NB4 (cell line): ENCODE measurements at places on chromosomes 6 and 20.

- DNase-seq, result no peak
Measured at GRCh38 chr6:147042679-147043078, 161.5 kb upstream of the STXBP5 start.

- DNase-seq, result no peak
Measured at GRCh38 chr6:86973088-86973487, 35.8 kb downstream of the HTR1E start.

GRCh38 chr6:24646771-24647170 lies 780 bp upstream of the KIAA0319 start:
- no peak for DNase-seq

DNA sequence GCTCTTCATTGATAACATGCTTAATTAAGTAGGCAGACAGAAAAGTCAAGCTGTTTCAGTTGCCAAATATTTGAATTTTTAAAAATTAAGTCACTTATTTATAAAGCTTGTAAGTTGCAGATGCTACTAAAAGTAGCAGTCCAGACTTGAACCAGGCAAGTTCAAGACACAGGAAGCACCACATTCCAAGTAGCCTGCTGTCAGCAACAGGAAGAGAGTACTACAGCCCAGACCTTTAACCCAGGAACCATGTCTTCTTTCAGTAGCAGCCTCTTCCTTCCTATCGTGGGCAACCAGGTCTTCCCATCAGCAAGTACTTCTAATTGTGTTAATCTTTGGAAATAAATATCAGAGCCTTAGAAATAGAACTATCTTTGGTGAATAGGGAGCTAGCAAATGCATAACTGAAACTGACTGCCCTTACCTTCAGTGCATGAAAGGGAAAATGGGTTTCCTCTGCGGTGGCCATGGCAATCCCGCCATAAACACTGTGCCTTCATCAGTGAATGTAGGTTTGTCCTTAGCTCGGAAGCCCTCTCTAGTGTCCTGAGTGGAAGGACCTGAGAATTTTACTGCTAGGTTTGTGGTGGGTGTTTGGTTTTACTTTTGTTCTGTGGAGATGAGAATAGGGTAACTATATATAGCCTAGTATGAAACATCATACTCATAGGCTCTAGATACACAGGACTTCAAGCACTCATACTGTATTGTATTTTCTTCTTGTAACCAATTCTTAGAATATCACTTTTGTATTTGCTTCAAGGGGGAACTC lies 95.6 kb downstream of the SYCP2 start:
- no peak for DNase-seq

DNA sequence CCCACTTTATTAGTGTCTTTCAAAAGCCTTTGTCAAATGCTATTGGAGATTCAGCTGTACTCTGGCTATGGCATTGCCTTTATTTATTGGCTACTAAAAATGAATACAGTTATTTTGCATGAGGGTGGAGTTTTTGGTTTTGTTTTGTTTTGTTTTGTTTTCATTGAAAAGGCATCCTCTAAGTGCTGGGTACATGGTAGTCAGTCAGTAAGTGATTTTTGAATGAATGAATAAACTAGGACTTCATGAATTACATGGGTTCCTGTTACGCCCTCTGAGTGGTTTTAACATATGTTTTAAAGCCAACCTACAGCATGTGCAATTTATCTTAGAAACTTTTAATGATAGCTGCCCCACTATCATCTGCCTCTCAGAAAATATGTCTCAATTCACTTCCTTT lies 38.9 kb upstream of the ENPP1 start:
- no peak for DNase-seq

DNA sequence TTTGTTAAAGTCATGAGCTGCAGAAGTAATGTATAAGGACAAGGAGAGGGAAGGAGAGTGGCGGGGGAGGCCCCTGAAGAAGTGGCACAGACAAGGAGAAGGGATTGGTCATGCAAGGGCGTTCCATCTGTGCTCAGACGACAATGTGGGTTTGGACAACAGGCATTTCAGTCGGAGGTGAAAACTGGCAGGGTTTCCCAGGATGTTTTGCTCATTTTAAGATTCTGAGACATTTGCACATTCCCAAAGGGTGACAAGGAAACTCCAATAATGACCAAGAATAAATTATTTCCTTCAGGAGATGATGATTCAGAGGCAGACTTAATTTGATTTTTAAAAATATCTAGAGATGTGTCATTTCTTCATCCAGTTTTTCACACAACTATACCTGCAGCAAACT lies 181.8 kb downstream of the HIVEP2 start:
- DNase-seq, result no peak

GRCh38 chr6:153043719-153044118 lies 41.2 kb upstream of the MTRF1L start:
- DNase-seq, result no peak

DNA sequence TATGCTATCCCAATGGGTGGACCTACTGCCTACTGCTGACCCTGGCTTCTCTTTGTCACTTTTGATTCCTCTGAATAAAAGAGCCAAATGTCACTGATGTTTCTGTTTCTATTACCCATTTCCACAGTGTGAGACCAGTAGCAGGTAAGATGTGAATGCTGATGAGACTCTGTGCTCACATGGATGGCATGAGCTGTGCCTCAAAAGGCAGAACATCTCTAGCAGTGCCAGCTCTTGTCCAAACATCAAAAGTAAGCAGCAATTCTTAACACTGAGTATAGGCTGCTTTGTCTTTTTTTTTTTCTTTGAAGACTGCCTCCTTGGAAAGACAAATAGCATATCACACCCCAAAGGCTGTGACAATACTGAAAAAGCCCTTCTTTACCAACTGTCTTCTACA lies 459.2 kb upstream of the RUNX2 start:
- no peak for DNase-seq

DNA sequence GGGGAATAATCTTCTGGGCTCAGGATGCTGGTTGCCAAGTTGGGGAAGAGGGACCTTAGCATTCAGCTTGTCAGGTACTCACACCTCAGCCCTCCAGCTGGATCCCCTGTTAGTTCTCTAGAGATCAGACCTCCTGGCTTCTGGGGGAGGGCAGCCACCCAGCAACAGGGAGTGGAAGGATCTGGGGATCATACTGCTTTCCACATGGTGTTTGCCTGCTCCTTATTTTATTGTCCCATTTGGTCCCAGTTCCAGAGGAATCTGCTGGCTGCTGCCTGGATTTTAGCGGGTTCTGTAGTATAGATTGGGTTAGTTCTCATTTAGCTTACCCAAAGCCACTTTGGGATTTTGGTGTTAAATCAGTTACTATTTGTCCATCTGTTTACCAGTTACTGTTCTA lies 29.3 kb downstream of the KAT14 start:
- DNase-seq, result no peak

- no peak for DNase-seq
Measured at GRCh38 chr6:163752446-163752845, 337.9 kb downstream of the QKI start.

DNA sequence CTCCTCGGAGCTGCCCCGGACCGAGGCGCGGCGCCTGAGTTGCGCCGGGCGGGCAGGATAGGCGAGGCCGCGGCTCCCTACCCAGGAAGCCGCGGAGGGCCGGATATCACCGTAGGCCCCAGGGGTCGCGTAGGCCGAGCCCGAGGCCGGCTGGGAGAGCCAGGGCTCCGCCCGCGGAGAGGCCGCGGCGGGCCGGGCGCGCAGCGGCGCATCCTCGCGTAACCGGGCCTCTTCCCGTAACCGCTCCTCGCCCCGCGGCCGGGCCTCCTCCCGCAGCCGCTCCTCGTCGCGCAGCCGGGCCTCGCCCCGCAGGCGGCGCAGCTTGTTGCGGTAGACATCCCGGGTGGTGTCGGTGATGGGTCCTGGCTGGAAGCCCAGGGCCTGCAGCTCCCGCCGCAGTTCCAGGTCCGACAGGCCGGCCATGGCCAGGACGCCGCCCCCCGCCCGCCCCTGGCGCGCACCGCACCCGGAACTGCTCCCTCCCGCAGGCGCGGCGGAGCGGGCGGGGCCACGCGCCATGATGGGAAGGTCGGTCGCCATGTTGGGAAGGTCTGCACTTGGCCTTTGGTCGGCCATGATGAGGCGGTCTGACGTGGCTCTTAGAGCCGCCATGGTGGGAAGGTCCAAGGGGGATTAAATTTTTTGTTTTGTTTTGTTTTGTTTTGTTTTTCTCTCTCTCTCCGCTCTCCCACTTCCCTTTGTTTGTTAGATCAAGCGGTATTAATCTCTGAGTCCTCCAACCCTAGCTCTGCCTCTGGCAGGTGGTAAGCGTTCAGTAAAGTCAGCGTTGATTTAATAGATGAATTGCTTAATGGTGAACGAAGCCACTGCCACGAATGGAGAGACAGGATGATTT lies at the start of gene LEMD2:
TSS of gene LEMD2 (minus strand) at position 437 of the 856 bp plus-strand sequence. CDS start at position 423, 14 bp downstream.
- peak; percentile 96 for DNase-seq

GRCh38 chr20:62860391-62860923 lies 1.2 kb downstream of the TCFL5 start:
- peak; percentile 38 for DNase-seq
